ENCODE measurements at places on chromosomes 3 and 15. TPM values are rescaled to one million over a fixed set of nuclear protein-coding genes. Genes with fewer than 3 reads are reported as not detected.

Gene PRSS50
- not detected for total RNA-seq

Gene GOLGA8T
- not detected for total RNA-seq

Gene PXYLP1
- 11.3 TPM for total RNA-seq

Gene RAD18
- 42.5 TPM for total RNA-seq

Gene RBMS3
- total RNA-seq = 5.9 TPM

Gene SPATA12
- total RNA-seq = not detected

Gene PCOLCE2
- total RNA-seq = 6.4 TPM

Gene TTBK2
- total RNA-seq = 15.8 TPM

Gene APOD
- total RNA-seq = 0.50 TPM

Gene ANKUB1
- total RNA-seq = not detected

Gene VGLL3
- 26.8 TPM for total RNA-seq

Gene GP9
- not detected for total RNA-seq

Gene FAM81A
- total RNA-seq = not detected

Gene GOLGA8S
- total RNA-seq = not detected

Gene GCNT3
- not detected for total RNA-seq

Gene SCN5A
- total RNA-seq = 0.54 TPM

DNA sequence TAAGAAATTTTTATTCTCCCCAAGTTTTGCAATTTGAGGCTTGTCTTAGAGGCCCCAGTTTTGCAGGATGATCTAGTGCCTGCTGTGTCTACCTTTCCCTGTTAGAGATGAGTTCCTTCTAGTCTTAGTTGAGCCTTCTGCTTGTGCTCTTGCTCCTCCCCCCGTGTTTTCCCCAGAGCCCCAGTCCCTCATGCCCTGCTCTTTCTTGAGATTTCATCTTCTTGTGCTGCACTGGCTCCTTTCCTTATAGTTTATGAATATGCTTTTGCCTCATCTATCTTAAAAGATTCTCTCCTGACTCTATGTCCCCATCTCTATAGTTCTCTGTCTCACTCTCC is 4.7 kb downstream of the GAP43 start:
- no peak for DNase-seq

GRCh38 chr3:76438971-76439370 is 600.9 kb upstream of the ROBO2 start:
- DNase-seq = no peak

DNA sequence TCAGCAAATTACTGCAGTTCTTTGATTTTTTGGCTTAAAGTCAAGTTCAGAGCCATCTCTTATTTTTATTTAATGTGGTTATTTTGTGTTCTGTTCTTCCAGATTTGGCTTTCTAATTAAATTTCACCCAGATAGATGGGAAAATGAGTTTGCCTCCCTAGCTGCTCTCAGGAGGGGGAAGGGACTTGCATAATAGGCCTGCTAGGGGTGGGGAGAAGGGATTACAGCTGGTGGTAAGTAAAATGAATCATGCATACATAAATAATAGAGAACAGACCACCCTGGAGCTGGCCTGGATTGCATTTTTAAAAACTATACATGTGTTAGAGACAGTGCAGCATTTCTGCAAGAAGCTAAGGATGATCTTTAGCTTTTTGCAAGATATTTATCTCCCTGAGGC is 3.9 kb upstream of the PXYLP1 start:
- peak; percentile 77 for DNase-seq

DNA sequence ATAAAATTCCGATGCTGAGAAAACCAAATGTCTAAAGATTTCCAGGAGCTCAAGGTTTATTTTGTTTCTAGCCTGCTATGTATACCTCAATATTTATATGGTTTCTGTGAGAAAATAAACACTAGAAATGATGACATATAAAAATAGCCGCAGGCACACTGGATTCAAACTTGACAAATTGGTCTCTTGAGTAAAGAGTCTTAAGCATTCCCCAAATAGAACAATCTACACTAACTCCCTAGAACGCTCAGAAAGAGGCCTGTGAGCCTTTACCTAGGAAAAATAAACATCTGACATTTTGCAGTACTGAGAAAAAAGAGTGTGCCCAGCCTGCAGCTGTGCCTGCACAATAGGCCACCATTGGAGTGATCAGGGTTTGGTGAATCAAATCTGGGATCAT is 75.2 kb downstream of the NEK10 start:
- DNase-seq = no peak

- no peak for DNase-seq
These were observed 712.7 kb upstream of the LMCD1 start for GRCh38 chr3:7788881-7789280.

DNA sequence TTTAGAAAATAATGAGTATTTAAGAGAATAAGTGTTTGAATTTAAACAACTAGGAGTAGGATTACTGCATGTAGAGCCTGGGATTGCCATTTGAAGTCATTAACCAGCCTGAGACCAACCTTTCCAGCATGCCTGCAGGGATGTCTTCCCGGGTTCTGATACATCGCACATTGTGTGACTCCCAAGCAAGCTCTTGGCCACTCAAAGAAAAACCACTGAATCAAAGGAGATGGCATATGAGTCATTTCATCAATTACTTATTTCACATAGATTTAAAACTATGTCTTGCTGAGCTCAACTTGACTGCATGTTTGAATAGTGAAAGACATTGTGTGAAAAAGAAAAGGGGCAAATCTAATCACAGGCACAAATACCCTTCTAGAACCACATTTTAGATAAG is 15.0 kb upstream of the THBS1 start:
- no peak for DNase-seq

GRCh38 chr3:117442566-117442965 is 733.0 kb downstream of the TUSC7 start:
- no peak for DNase-seq

GRCh38 chr3:189103208-189103607 is 68.6 kb upstream of the TPRG1 start:
- DNase-seq = no peak

DNA sequence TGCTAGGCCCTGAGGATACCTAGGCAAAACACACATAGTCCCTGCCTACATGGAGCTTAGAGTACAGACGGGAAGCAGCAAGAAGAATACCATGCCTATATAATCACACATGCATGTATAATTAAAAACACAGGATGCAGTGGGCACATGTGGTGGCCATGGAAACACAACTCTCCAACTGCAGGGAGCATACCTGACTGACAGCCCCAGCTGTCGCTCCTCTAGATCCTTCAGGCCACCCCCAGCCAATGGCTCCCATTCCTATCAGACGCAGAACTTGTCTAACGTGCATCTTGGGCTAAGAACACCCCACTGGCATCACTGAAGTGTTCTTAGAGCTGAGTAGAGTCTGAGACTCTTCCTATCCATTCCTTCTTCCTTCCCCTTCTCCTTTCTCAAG is 125.5 kb upstream of the FRMD4B start:
- DNase-seq = no peak

GRCh38 chr3:129218742-129219141 is 30.7 kb upstream of the COPG1 start:
- no peak for DNase-seq

DNA sequence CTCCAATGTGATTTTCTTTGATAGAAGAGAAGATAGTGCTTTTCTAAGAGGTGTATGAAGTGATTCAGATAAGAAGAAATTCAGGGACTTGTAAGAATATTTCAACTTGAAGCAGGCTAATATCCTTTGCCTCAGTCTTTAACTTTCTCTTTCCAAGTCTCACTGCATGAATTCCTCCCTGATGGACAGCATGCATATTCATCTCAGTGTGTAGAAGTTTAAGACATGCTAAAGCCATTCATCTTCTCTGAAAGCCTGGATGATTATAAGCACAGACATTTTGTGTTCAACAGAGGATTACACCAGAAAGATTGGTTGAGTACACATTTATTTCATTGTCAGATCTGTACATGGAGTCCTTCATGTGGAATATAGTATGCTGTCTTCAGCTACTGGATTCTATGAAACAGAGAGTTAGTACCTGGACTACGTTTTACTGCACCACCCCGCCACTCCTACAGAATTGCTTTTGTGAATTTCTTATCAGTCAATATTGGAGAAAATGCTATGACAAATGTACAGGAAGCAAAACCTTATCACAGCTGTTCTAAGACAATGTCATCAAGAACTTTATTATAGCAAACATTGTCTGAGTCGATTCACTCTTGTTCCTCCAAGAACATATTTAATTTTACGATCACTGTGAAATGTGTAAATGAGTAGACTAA is 1346.1 kb downstream of the OTOL1 start:
- no peak for DNase-seq

GRCh38 chr3:179473565-179473964 is 22.3 kb upstream of the GNB4 start:
- DNase-seq = no peak

- no peak for DNase-seq
These were observed 3.6 kb downstream of the RBMS3 start for GRCh38 chr3:29284497-29284896.

- DNase-seq = no peak
These were observed 85.8 kb downstream of the CFAP20DC start for GRCh38 chr3:58963928-58964503.

DNA sequence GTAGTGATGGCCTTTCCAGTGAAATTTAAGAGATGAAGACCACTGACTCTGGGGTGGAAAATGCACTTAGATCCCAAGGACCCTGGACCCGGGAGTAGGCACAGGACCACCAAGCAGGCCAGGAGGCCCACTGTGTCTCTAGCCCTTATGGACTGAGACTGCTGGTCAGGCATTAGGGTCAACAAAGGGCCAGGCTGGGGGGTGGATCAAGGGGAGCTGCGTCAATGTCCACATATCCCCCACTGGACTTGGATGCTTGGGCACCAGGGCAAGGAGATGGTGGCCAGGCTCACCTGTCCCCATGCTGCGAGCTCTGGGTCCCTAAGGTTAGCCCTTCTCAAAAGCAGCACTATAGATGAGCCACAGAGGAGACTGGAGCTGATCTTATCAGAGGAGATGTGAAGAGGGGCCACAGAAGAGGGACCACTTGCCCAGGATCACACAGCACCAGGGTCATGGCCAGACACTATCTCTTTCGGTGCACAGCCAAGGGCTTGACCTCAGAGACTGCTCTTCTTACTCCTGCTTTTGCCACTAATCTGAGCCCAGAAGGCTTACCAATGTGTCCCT is 14.7 kb downstream of the RAB6B start:
- DNase-seq = no peak

DNA sequence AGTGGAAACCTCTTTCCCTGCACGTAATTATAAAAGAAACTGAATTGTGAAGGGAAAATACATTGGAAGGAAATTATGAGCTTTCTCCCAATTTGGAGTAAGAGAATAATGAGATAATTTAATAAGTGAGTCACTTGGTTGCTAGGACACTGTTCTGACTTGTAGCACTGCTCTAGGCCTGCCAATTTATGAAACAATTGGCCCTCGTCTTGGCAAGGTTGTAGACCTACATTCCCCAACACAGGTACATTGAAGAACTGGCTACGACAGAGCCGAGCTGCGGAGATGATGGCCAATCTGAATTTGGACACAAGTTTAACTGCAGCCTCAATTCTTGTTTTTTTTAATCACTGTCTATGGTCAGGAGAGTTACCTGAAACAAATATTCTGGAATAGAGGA is 674.1 kb downstream of the MECOM start:
- no peak for DNase-seq

GRCh38 chr15:60649845-60650548 is 171.1 kb upstream of the ICE2 start:
- DNase-seq = no peak

GRCh38 chr3:196072313-196072712 is 9.6 kb downstream of the TFRC start:
- no peak for DNase-seq

DNA sequence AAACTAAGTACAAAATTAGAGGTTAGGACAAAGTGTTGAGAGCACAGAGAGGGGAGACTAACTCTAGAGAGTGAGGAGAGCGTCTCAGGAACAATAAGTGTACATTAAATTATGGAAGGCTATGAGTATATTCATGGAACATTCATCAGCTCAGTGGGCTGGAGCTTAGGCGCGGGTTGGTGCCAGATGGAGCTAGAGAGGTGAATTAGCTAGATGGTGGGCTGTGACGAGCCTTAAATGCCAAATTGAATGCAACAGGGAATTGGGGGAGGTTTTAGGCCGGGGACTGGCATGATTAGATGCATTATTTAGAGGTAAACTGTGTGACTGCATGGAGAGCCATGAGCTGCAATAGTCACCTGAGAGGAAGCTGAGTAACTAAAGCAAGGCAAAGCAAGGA is 97.1 kb downstream of the TMEM108 start:
- DNase-seq = no peak

- no peak for DNase-seq
These were observed 62.3 kb upstream of the TNFAIP8L3 start for GRCh38 chr15:51156957-51157356.

DNA sequence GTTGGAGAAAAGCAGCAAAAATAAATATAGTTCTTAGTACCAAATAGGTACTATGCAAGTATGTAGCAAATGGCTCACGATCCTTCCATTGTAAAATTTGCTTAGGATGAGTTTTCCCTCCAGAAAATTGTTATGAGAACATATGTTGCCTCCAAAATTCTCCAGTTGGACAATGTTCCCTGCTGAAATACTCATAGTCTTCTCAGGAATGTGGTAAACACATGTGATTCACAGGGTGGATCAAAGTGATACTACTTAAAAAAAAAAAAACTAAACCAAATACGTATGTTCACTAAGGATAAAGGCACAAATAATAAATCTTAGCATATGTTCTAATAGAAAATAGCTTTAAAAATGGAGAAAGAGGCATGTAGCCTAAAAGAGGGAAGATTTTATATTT is 84.3 kb upstream of the ZNF385D start:
- no peak for DNase-seq

DNA sequence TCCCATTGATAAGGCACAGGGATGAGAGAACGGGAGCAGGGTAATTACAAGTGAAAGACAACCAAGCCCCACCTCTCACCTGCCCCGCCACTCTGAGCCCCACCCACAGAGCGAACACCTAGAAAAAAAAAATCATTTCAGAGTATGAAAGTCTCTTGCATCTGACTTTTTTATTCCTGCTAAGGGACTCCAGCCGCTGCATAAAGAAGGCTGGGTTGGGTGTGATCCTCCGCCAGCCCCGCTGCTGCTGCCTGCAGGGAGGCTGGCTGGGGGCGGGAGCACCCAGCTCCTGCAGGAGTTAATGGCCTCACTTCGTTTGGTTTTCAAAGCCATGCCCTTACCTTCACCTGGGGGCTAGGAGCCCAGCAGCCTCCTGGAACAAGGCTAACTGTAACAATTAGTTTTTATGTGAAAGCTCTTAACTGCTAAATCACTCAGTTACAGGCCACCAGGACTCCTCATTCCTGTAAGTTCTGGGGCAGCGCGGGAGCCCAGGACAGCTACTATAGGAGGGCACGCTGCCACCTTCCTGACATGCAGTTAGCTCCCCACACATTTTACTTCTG is 78.0 kb upstream of the SNRPA1 start:
- DNase-seq = no peak

DNA sequence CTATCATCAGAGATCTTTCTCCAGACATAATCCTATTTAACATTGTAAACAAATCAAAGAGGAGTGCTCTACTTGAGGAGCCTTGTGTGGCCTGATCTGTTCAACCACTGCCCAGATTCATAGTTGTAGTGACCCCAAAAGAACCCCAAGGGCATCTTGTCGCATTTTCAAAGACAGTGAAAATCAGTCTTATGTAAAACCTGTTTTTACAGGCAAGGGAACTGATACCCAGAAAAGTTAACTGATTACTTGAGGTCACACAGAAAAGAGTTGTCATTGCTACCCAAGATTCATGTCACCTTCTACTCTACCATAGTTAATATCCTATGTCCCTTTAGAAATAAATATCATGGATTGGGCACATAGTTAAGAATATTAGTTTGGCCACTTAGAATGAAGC is 40.5 kb upstream of the ARPP21 start:
- DNase-seq = no peak

Data from A673 (cell line).